ENCODE measurements at places on chromosomes 1 and 21.

DNA sequence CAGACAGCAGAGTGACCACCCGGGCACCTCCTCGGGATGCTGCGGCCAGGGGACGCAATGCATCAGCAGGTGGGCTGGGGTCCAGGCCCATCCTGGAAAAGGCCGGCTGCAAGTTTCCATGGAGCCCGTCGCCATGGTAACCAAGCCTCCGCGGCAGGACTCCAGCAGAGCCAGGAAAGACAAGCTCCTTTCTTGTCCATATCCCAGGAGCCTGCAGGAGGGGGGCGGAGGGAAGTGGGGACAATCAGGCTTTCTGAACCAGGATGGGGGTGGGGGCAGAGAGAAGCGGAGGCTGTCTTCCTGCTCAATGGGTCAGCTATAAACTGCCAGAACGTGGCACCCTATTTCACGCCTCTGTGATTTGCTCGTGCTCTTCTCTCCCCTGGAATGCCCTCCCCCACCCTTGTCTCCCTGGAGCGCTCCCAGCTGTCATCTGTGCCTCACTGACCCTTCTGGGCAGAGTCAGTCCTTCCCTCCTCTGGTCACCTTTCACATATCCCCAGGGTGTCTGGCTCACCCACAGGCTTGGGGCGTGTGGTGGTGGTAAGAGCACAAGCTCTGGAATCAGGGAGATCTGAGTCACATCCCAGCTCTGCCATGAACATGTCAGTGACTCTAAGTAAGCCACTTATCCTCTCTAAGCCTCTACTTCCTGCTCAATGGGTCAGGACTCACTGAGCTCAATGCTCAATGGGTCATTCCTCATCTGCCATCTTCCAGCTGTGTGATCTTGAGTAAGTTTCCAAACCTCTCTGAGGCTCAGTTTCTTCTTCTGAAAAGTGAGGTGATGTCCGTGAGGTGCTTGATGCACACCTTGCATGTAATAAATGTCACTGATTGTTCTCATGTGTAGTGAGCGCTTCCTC is 58.9 kb upstream of the LAPTM5 start:
- H3K36me3 ChIP-seq = no peaks in the 10 kb centered on the region
- H3K4me3 ChIP-seq = no peak overlapping the region
- ATAC-seq = no peak
- H3K27ac ChIP-seq = no peak overlapping the region
- H3K27me3 ChIP-seq = peaks cover 27% of the 10 kb centered on the region

DNA sequence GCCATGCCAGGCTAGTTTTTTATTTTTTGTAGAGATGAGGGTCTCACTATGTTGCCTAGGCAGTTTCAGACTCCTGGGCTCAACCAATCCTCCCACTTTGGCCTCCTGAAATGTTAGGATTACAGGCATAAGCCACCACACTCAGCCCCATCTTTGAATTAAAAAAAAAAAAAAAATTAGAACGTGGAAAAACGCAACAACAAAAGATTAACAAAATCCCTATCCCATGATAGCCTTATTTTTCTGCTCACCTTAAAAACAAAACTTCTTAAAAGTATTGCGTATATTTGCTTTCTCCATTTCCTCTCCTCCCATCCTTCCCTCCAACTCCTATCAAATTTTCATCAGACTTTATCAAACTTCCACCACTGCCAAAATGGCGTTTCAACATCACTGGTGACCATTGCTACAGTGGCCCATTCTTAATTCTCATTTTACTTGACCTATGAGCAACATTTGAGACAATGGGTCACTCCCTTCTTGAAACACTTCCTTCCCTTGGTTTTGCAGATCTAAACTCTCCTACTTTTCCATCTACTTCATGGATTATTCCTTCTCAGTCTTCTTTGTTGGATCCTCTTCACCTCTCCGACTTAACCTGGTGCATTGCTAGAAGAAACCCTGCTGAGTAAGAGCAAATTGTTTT is 579 bp upstream of the ZNF684 start:
- H3K36me3 ChIP-seq = peaks cover 8% of the 10 kb centered on the region
- H3K27me3 ChIP-seq = no peaks in the 10 kb centered on the region
- H3K4me3 ChIP-seq = peak overlapping the region; percentile 90
- peak overlapping the region; percentile 90 for H3K27ac ChIP-seq
- peaks cover 19% of the 10 kb centered on the region for H3K4me1 ChIP-seq

- no peaks in the 10 kb centered on the region for H3K36me3 ChIP-seq
- no peak overlapping the region for H3K27ac ChIP-seq
- no peak overlapping the region for H3K4me3 ChIP-seq
- ATAC-seq = no peak
Observed at GRCh38 chr1:94783342-94784189, 36.6 kb upstream of the SLC44A3 start.

GRCh38 chr1:241715435-241715834 is 63.4 kb downstream of the WDR64 start:
- no peak for ATAC-seq
- H3K27ac ChIP-seq = no peak overlapping the region
- no peaks in the 10 kb centered on the region for H3K4me1 ChIP-seq
- H3K36me3 ChIP-seq = no peaks in the 10 kb centered on the region

Data from activated T-helper 17 cell treated with anti-CD3 and anti-CD28 coated beads, Interleukin-2, amount 50 U/mL, for 72 hours (primary cell).